ENCODE measurements at places on chromosomes 5 and 9.

DNA sequence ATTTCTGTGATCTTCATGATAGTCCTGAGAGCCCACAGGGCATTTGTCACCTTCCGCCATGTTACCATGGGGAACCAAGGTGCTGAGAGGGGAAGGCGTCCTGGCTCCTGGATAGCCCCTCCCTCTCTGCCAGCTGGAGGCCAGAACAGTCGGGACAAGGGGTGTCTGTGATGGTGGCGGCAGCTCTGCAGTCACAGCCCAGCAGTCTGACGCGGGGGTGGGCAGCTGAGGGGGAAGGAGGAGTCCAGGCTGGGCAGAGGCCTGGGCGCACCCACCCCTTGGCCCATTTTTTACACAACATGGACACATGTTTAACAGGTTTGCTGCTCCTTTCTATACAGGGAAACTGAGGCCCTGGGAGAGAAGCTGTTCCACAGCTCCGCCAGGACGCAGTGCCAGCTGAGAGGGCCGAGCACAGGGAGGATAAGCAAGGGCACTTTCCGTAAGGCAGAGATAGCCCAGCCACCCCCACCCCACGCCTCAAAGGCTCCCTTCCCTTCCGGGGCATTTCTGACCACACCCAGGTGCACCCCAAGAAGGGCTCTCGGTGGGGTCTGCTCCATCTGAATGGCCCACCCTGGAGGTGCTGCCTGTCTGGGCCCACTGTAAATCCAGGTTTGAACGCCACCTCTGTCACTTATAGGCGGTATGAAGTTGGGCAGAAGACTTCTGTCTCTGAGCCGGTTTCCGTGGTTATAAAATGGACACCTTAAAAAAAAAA, 17.1 kb downstream of the LRRC8A start:
- H3K27ac ChIP-seq: peak overlapping the region; percentile 93
- peaks cover 60% of the 10 kb centered on the region for H3K4me1 ChIP-seq
- peak overlapping the region; percentile 80 for H3K4me3 ChIP-seq
- peaks cover 59% of the 10 kb centered on the region for H3K36me3 ChIP-seq
- no peak for DNase-seq

GRCh38 chr5:79241535-79241979, 5.6 kb downstream of the JMY start:
- H3K27ac ChIP-seq: no peak overlapping the region
- no peak overlapping the region for H3K4me3 ChIP-seq
- DNase-seq: no peak
- peaks cover 33% of the 10 kb centered on the region for H3K4me1 ChIP-seq
- no peaks in the 10 kb centered on the region for H3K36me3 ChIP-seq
- no peaks in the 10 kb centered on the region for H3K27me3 ChIP-seq

DNA sequence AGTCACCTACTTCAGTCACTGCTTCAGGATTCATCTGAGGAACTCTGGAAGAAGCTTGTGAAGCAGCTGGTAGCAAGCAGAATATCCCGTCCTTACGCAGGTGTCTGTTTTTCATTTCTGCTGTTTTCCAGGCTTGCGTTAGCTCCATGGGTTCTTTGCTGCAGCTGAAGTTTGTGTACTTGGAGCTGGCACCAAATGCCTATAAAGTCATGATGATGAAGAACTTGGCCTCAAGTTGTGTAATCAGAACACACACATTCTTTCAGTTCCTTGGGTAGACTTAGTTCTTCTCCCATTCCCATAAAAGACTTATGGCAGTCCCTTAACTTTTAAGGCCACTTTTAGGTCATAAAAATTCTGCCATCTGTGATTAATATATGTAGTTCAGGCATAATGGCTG, 116.7 kb downstream of the LRRC70 start:
- H3K36me3 ChIP-seq: no peaks in the 10 kb centered on the region
- peaks cover 2% of the 10 kb centered on the region for H3K4me1 ChIP-seq
- H3K4me3 ChIP-seq: no peak overlapping the region
- DNase-seq: no peak
- no peak overlapping the region for H3K27ac ChIP-seq
- no peaks in the 10 kb centered on the region for H3K27me3 ChIP-seq

- no peak overlapping the region for H3K27ac ChIP-seq
- H3K4me3 ChIP-seq: no peak overlapping the region
- no peaks in the 10 kb centered on the region for H3K27me3 ChIP-seq
- no peaks in the 10 kb centered on the region for H3K36me3 ChIP-seq
Observed at GRCh38 chr5:5387192-5387591, 35.3 kb upstream of the ICE1 start.

DNA sequence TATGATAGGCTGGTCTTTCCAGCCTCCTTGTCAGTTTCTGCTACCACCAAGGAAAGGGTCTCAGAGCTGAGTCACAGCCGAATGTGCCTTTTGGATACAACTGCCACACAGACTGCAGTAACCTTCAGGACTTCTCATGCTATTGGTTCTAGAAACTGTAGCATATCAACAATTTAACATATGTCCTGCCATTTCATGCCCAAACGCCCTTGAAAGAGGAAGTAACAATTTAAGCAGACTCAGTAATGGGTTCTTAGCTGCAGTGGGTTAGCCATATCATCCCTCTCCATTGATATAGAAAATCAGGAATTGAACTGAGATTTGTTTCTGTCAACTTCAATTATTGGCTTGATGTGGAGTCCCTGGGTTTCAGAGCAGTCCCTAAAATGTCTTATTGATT, 4.1 kb upstream of the CLK4 start:
- H3K36me3 ChIP-seq: peaks cover 4% of the 10 kb centered on the region
- H3K27me3 ChIP-seq: peaks cover 20% of the 10 kb centered on the region
- H3K27ac ChIP-seq: no peak overlapping the region
- no peak for DNase-seq

DNA sequence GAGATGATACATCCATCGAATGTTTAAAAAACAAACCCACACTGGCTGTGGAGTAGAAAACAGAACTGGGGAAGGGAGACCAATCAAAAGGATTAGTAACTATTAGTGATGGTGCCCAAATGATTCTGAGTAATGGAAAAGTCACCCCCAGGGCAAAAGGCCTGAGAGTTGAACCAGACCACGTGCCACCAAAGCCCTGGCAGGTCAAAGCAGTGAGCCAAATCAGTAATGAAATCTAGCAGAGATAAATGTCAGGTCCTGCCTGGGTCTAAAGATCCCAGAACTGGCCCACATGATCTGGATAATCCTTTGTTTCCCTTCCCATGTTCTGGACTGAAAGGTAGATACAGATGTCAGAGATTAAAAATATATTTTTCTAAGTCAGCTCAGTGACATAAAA, 9.4 kb downstream of the OTULINL start:
- peak overlapping the region; percentile 30 for H3K4me3 ChIP-seq
- H3K4me1 ChIP-seq: peaks cover 76% of the 10 kb centered on the region
- DNase-seq: no peak
- peak overlapping the region; percentile 40 for H3K27ac ChIP-seq
- H3K36me3 ChIP-seq: peaks cover 47% of the 10 kb centered on the region

GRCh38 chr5:101429241-101429640, 526.2 kb upstream of the ST8SIA4 start:
- H3K36me3 ChIP-seq: no peaks in the 10 kb centered on the region
- H3K27me3 ChIP-seq: no peaks in the 10 kb centered on the region
- H3K4me1 ChIP-seq: no peaks in the 10 kb centered on the region
- no peak for DNase-seq
- no peak overlapping the region for H3K4me3 ChIP-seq
- H3K27ac ChIP-seq: no peak overlapping the region

- no peaks in the 10 kb centered on the region for H3K36me3 ChIP-seq
- H3K4me1 ChIP-seq: no peaks in the 10 kb centered on the region
- H3K27me3 ChIP-seq: no peaks in the 10 kb centered on the region
- DNase-seq: no peak
- no peak overlapping the region for H3K4me3 ChIP-seq
- no peak overlapping the region for H3K27ac ChIP-seq
Observed at GRCh38 chr9:122113574-122113973, 20.5 kb upstream of the TTLL11 start.

DNA sequence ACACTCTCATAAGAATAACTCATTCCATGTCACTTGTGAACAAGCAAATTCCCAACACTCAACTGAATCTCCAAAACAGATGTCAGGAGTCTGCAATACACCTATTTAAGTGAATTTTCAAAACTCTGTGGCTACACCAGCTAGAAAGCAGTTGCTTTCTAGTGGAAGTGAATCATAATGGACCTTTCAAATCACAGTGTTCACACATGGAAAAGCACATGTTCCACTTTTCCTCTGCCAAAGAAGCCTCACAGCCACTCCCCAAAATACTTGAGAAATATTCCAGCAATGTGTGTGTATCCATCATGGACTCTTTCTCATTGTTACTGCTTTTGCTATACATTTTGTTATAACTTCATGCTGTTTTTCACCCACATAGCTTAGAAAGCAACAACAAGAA, 17.4 kb downstream of the MARCHF3 start:
- no peak overlapping the region for H3K27ac ChIP-seq
- H3K4me1 ChIP-seq: no peaks in the 10 kb centered on the region
- no peak for DNase-seq
- H3K36me3 ChIP-seq: no peaks in the 10 kb centered on the region
- H3K4me3 ChIP-seq: no peak overlapping the region

- no peaks in the 10 kb centered on the region for H3K36me3 ChIP-seq
- peaks cover 11% of the 10 kb centered on the region for H3K4me1 ChIP-seq
- H3K27ac ChIP-seq: peak within 1 kb of the TSS; percentile 41
- peak within 1 kb of the TSS; percentile 87 for H3K4me3 ChIP-seq
- no peak for DNase-seq
Observed at GRCh38 chr5:77210091-77210963, at the start of gene PDE8B. TSS of gene PDE8B (plus strand) at chr5:77210680. CDS start at chr5:77210926, 246 bp downstream.

GRCh38 chr5:16726538-16726946, 109.7 kb upstream of the RETREG1 start:
- H3K36me3 ChIP-seq: no peaks in the 10 kb centered on the region
- H3K4me1 ChIP-seq: peaks cover 11% of the 10 kb centered on the region
- peak; percentile 20 for DNase-seq
- peaks cover 7% of the 10 kb centered on the region for H3K27me3 ChIP-seq
- no peak overlapping the region for H3K27ac ChIP-seq

DNA sequence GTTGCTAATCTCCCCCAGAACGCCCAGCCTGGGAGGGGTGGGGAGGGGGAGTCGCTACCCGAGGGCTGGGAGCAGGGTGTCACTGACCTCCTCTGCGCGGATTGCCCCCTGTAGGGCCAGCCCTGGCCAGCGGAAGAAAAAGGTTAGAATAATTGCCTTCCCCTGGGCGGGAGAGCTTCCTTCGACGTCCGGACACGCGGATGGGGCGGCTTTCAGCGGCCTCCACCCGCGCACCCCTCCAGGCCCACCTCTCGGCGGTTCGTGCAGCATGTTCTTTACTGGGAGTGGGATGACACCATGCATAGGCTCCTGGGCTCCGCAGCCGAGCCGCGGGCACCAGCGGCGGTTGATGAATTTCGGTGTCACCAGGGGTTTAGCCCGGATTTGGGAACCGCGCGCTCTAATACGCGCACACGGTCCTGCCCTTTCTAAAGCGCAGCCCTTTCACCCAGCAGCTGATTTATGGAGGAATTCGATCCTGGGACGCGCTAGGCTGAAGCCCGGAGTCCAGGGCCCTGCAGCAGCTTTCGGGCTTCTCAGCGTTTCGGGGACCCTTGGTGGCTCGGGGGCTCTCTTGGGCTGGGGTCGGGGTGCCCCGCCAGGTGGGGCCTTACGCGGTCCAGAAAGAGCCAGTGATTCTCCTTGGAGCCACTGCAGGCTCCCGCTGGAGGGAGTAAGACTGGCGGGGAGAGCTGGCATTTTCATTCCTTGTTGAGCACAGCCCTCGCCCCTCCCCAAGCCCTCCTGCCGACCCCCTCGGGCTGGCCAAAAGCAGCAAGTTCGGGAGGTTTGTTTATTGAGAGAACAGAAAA, 10.1 kb downstream of the LMX1B start:
- H3K36me3 ChIP-seq: no peaks in the 10 kb centered on the region
- no peak for DNase-seq
- H3K27ac ChIP-seq: no peak overlapping the region
- no peak overlapping the region for H3K4me3 ChIP-seq

GRCh38 chr9:109455861-109456260, 42.2 kb downstream of the PTPN3 start:
- H3K27ac ChIP-seq: no peak overlapping the region
- H3K36me3 ChIP-seq: no peaks in the 10 kb centered on the region
- H3K27me3 ChIP-seq: peaks cover 5% of the 10 kb centered on the region
- H3K4me3 ChIP-seq: no peak overlapping the region

DNA sequence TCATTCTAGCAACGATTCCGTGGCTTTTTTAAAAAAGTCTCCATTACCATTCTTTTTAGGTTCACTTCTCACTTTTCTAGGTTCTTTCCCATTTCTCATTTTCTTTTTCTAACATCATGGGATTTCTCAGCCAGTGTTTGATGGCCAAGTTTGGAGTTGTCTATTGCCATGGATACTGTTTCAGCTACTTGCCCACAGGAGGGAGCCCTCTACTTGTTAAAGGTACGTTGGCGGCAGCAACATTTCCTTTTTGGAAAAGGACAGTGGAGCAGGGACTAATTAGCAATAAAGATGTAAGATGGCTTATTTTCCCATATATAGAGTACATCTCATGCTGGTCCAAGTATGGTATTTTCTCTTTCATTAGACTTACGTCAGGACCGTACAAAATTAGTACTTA, 2257.5 kb upstream of the C9orf72 start:
- no peaks in the 10 kb centered on the region for H3K27me3 ChIP-seq
- no peak for DNase-seq
- no peak overlapping the region for H3K4me3 ChIP-seq

GRCh38 chr5:16732356-16732755, 115.6 kb upstream of the RETREG1 start:
- no peak overlapping the region for H3K27ac ChIP-seq
- H3K27me3 ChIP-seq: peaks cover 5% of the 10 kb centered on the region
- no peaks in the 10 kb centered on the region for H3K36me3 ChIP-seq
- peaks cover 2% of the 10 kb centered on the region for H3K4me1 ChIP-seq
- DNase-seq: no peak

GRCh38 chr5:133746834-133747233, 134.5 kb upstream of the FSTL4 start:
- no peaks in the 10 kb centered on the region for H3K4me1 ChIP-seq
- no peak overlapping the region for H3K27ac ChIP-seq
- H3K27me3 ChIP-seq: peaks cover 2% of the 10 kb centered on the region
- no peaks in the 10 kb centered on the region for H3K36me3 ChIP-seq

DNA sequence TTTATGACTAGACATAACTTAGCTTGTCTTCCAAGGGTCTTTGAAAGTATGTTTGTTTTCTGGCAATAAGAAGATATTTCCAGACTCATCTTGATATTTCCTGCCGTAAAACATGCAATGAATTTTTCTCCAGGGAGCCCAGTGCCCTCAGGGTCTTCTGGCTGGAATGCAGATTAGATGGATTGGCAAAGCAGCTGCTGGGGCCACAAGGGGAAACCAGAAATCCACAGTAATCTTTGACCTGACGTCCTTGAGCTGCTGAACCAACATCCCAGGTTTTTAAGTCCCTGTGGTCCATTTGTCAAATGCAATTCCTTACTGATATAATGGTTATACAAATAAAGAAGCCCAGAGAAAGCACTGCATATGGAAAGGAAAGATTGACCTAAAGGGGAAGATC, 93.0 kb downstream of the THBS4 start:
- H3K27me3 ChIP-seq: no peaks in the 10 kb centered on the region
- H3K36me3 ChIP-seq: peaks cover 46% of the 10 kb centered on the region
- peaks cover 55% of the 10 kb centered on the region for H3K4me1 ChIP-seq
- H3K4me3 ChIP-seq: no peak overlapping the region
- DNase-seq: no peak

DNA sequence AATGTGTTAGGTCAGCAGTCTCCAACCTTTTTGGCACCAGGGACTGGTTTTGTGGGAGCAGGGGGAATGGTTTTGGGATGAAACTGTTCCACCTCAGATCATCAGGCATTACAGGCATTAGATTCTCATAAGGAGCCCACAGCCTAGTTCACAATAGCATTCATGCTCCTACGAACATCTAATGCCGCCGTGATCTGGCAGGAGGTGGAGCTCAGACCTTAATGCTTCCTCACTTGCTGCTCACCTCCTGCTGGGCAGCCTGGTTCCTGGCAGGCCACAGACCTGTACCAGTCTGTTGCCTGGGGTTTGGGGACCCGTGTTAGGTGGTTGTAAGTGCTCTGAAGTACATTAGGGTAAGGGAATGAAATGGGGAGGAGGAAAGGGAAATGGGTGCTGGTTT, 9.7 kb upstream of the CTNNA1 start:
- no peaks in the 10 kb centered on the region for H3K27me3 ChIP-seq
- DNase-seq: no peak

Data from T-helper 2 cell treated with Interferon-gamma antibody and Interleukin-4, amounts not matched to agents 5 μg/mL and 100 μg/mL, for 36 hours (primary cell).